Stimulated activated CD8-positive, alpha-beta memory T cell treated with anti-CD3 and anti-CD28 coated beads, Interleukin-12 subunit alpha, Interleukin-12 subunit beta, amount 100 ng/mL, for 1 hour (primary cell): ENCODE measurements at places on chromosomes 4 and X.

DNA sequence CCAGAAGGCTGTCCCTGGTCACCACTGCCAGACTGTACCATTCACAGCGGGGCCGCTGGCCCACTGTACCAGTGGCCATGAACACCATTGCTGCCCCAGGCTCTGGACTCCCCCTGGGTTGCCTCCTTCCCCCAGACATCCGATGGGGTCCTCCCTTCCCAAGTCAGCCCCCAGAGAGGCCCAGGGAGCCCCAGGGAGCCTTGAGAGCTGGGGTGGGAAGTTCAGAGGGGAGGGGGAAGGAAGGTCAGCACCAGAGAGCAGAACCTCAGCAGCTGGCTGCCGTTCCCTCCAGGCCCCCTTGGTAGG, 441 bp upstream of the ARHGAP4 start:
- DNase-seq, result no peak

DNA sequence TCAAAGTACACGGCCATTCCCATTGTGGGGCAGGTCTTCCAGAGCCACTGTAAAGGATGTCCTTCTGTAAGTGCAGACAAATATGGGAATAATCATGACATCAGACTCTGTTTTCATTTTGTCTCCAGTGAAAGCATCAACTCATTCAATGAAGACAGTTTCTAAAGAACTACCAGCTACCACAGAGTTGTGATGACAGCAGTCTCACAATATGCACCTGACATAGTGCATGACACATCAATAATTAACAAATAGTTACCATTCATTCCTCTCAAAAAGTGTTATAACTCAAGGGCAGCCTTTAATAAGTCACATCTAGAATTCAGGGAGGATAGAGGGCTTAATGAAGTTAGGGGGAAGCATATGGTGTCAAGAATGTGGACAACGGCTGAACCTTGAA, 20.2 kb downstream of the MTTP start:
- no peak for DNase-seq

- DNase-seq, result no peak
These were observed 279.2 kb downstream of the NR3C2 start for GRCh38 chr4:148162991-148163390.

DNA sequence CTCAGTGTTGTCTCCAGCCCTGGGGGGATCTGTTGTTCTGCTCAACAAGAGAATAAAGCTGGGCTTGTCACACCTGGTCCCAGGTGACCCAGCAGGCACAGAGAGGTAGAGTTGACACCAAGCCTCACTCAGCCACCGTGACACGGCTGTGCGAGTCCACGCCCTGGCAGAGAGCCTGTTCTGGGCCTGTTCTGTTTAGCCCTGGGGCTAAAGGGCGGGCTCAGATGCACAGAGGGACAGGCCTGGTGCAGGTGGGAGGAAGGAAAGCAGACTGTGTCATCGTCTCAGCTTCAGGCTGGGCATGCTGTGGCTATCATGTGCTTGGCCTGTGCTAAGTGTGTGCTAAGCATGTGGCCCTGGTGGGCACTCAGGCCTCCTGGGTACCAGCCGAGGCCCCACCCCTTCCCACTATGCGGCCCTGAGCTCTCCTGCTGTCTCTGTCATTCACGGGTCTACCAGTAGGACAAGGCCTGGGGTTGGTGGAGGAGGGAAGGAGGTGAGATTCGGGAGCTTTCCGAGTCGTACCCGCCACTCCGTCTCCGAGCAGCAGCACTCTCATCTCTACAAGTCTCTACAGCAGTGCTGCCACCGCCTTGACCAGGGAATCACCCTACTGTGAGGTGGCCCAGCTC, 10.8 kb downstream of the WFS1 start:
- no peak for DNase-seq

GRCh38 chr4:173448608-173449379, 49.9 kb upstream of the SCRG1 start:
- no peak for DNase-seq

DNA sequence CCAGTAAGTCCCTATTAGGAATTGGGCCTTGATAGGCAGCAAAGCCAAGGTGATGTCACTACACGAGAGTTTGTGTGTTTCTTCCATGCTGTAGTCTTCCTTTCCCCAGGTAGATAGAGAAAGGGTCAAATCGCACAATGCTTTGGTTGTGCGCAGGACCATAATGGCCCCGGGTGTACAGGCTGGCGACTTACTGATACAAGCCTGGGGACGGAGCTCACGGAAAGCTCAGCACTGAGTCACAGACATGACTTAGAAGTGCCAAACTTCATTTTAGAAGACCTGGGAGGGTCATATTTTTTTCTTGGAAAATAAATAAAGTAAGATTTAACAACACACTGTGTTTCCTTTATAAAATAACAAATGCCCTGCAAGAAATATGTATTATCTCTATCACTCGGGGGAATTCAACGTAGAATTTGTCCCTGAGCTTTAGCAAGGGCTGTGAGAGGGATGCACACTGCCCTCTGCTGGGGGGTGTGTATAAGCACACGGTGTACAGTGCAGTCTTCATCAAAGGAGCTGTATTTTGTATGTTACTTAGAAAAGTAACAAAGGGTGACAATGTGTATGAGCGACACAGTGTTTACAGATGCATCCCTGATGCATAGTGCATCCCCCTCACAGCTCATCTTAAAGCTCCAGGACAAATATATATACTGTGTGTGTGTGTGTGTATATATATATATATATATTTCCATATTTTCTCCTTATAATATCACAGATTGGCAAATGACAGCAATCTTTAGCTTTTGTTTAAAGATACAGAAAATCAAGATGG, 254.5 kb upstream of the VEGFC start:
- DNase-seq, result peak; percentile 18

- no peak for DNase-seq
These were observed 297.4 kb downstream of the ANKRD50 start for GRCh38 chr4:124415146-124415545.

GRCh38 chrX:130654409-130654950, 248.5 kb downstream of the ENOX2 start:
- no peak for DNase-seq

- no peak for DNase-seq
These were observed 471.3 kb downstream of the SPOCK3 start for GRCh38 chr4:166763018-166763417.

DNA sequence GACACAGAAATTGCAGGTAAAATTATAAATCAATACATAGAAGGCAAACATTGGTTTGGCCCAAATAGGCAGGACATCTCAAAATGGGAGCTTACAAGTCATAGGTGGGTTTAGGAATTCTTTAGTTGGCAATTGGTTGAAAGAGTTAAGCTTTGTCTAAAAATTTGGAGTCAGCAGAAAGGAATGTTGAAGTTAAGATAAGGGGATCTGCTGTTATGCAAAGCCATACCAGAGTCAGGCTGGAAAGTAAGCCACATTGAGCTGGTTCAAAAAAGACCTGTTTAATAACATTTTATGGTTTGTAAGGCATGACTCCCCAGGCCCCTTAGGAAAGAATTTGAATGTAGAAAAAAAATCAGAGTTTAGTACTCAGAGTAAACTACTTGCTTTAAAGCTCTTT, 92.6 kb downstream of the IL13RA2 start:
- DNase-seq, result no peak

- DNase-seq, result no peak
These were observed 189.9 kb upstream of the NWD2 start for GRCh38 chr4:37054531-37055077.

DNA sequence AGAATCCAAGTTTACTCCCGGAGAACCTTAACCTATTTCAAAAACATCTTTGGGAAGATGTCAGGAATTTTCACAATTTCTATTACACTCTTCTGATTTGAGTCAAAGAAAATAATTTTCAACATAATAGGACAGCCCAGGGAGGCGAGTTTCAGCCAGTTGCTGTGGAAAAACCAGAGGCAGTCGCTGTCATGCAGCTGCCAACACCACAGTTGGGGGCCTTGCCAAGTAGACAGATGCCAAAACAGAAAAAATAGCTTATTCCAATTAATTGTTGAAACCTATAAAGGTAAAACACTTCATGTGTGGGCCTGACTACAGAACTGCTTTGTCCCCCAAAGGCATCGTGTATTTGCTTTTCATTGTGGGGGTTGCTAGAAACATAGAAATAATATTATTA, 225.8 kb downstream of the DMD start:
- DNase-seq, result no peak

GRCh38 chr4:145170223-145170622, 10.2 kb downstream of the OTUD4 start:
- DNase-seq, result no peak

GRCh38 chrX:39519030-39519488, 578.7 kb downstream of the BCOR start:
- no peak for DNase-seq

- DNase-seq, result peak; percentile 36
These were observed 609 bp upstream of the SLC25A6 start for GRCh38 chrX:1392376-1393068.

DNA sequence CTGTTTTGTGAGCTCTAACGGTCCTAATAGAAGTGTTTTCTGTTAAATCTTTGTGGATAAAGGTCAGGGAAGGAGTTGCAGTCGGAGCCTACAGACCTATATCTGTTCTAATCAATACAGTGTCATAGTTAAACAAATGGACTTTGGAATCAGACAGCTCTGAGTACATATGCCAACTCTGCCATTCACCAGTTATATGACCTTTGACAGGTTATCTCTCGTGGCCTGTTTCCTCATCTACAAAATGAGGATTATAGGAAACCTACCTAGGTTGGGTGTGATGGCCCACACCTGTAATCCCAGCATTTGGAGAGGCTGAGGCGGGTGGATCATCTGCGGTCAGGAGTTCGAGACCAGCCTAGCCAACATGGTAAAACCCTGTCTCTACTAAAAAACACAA, 89.7 kb downstream of the MID1IP1 start:
- DNase-seq, result no peak

GRCh38 chr4:24674279-24674678, 89.9 kb upstream of the DHX15 start:
- DNase-seq, result no peak

DNA sequence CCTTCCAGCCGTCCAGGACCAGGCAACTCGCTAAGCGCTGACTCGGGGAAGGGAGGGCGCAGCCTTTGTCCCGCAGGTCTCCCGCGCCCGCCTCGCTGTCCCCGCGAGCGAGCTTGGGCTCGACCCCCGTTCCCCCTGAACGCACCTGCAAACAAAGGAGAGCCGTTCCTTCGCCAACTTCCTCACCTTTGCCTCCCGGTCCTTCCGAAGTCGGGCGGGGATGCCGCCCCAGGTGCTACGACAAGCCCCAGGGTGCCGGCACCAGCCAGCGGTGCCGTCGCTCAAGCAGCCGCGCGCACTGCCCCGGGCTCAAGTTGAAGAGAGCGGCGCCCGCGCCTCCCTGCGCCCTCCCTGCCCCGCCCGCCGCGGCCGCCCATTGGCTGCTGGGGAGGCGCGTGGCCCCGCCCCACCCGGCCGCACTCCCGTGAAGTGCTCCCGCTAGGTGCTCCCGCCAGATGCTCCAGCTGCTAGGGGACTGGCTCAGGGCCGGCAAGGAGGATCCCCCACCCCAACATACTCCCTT, 107.1 kb downstream of the NSUN7 start:
- peak; percentile 12 for DNase-seq

DNA sequence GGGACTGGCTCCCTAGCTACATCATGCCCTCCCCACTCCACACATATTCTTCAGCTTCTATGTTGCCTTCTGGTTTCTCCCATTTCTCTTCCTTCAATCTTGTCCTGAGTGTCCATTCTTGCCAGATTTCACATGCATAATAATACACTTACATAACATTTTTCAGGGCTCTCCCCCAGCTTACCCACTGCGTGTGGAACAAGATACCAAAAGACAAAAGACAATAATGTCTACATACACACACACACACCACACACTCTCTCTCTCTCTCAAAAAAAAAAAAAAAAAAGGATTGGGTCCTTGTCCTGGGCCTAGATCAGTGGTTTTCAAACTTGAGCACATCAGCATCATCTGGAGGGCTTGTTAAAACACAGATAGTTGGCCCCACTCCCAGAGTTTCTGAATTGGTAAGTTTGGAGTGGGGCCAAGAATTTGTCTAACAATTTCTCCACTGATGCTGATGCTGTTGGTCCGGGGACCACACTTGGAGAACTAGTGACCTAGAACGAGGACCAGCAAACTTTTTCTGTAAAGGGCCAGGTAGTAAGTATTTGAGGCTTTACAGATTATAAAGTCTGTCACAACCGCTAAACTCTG, 6.5 kb upstream of the SMARCA1 start:
- no peak for DNase-seq

DNA sequence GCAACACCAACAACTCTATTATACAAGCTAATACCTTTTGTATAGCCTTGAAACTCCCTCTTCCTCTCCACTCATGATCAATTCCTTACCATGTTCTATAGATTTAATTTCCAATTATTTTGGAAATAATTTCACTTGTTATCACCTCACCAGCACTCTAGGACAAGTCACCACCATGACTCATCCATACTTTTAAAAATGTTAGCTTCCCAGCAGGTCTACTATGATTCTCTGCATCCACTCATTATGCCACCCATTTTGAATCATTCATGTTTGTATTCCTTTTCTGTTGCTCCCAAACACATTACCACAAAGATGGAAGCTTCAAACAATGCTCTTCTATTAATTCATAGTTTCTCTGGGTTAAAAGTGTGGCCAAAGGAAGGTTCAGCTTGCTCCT, 469.6 kb downstream of the PDGFC start:
- DNase-seq, result no peak

- no peak for DNase-seq
These were observed 392 bp upstream of the UGT2A3 start for GRCh38 chr4:68951806-68952585.

DNA sequence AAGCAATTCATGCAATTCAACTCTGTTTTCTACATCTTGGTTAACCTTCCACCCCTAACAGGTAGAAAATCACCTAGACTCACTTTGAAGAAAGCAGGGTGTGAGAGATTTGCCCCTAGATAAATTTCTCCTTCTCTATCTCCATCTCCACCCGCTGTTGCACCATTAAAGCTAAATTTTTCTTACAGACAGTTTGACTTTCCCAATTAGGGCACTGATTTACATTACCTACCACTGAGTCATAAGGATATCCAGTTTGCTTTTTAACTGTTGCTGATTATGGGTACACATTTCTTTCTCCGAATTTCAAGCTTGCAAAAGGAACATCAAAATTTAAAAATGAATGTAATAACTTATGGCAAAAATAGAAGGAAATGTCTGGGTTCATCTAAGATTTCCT, 13.0 kb downstream of the SLC7A11 start:
- no peak for DNase-seq

- no peak for DNase-seq
These were observed 178.9 kb upstream of the SPRY1 start for GRCh38 chr4:123217664-123218063.

DNA sequence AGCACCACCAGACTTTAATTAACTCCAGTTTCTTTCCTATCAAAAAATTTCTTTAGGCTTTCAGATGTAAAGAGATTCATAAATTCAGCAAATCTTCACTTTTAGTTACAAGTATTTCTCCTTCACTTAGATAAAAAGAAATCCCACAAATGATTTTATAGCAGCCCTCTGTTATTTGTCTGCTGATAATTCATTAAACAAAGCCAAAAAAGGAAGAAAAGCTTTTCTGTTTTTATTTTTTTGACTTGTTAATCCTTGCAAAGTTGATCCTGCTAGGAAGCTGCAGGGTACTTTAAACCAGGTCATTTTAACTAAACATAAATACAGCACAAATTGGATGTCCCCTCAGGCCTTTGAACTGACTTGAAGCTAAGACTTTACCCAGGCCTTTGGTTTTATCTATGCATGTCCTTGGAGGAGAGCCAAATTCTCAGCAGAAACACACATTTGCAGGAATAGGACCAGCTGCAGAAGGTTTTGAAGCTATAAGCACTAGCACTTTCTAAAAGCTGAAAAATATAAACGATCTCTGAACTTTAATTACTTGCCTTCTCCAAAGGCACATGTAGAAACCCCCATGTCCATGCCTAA, 57.5 kb downstream of the PCDH18 start:
- no peak for DNase-seq
